ENCODE measurements at places on chromosomes 3 and 15. TPM values are rescaled to one million over a fixed set of nuclear protein-coding genes. Genes with fewer than 3 reads are reported as not detected.

DNA sequence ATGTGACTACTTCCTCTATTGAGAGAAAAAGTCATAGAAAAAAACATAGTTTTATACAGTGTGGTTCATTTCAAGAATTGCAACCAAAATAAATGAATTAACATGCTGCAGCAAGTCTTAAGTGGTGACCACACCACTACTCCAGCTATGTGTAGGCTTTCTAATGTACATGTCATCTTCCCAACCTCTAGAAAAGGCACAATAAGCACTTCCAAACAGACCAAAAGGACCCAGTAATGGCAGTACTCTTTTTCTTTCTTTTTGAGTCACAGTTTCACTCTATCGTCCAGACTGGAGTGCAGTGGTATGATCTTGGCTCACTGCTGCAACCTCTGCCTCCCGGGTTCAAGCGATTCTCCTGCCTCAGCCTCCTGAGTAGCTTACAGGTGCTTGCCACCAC, 219.3 kb upstream of the KBTBD8 start:
- peaks cover 43% of the 10 kb centered on the region for H3K27me3 ChIP-seq
- H3K36me3 ChIP-seq, result no peaks in the 10 kb centered on the region

Gene ACKR4
- total RNA-seq, result 0.12 TPM

Gene LRTM1
- not detected for total RNA-seq

GRCh38 chr3:55969634-55970033, 482.5 kb upstream of the WNT5A start:
- H3K4me3 ChIP-seq, result no peak overlapping the region
- H3K27ac ChIP-seq, result no peak overlapping the region
- H3K27me3 ChIP-seq, result no peaks in the 10 kb centered on the region
- H3K4me1 ChIP-seq, result no peaks in the 10 kb centered on the region

DNA sequence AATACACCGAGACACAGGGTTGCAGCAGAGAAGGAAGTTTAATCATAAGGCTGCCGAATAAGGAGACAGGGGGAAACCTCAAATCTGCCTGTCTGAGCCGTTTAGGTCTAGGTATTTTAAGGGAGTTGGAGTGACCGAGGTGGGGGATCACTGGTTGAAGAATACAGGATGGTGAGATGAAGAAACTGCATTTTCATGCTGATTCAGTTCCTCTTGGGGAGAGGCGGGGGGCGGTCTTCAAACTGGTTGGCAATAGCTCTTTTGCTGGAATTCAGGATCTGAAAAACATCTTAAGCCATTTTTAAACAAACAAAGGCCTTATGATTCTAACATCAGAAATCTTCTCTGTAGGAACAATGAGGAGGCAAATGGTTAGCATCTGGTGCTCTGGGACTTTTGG, 699.5 kb upstream of the CFAP20DC start:
- no peaks in the 10 kb centered on the region for H3K4me1 ChIP-seq
- H3K4me3 ChIP-seq, result no peak overlapping the region
- DNase-seq, result no peak
- no peaks in the 10 kb centered on the region for H3K27me3 ChIP-seq
- no peaks in the 10 kb centered on the region for H3K36me3 ChIP-seq

GRCh38 chr3:184594371-184595001, 32.9 kb downstream of the EPHB3 start:
- no peaks in the 10 kb centered on the region for H3K36me3 ChIP-seq
- DNase-seq, result no peak
- H3K4me1 ChIP-seq, result peaks cover 4% of the 10 kb centered on the region
- no peak overlapping the region for H3K4me3 ChIP-seq
- H3K27me3 ChIP-seq, result no peaks in the 10 kb centered on the region
- H3K27ac ChIP-seq, result no peak overlapping the region

Gene GOLGA6L2
- total RNA-seq, result not detected

Gene HOMER2
- 3.9 TPM for total RNA-seq

- peaks cover 29% of the 10 kb centered on the region for H3K4me1 ChIP-seq
- no peaks in the 10 kb centered on the region for H3K27me3 ChIP-seq
Measured at GRCh38 chr3:52683611-52684010, 2.1 kb downstream of the PBRM1 start.
